Head of caudate nucleus (tissue), 42 donors: ENCODE measurements at places on chromosomes 5 and 9.

- DNase-seq: no peak
Measured at GRCh38 chr5:102547141-102548035, 48.6 kb upstream of the SLCO6A1 start.

DNA sequence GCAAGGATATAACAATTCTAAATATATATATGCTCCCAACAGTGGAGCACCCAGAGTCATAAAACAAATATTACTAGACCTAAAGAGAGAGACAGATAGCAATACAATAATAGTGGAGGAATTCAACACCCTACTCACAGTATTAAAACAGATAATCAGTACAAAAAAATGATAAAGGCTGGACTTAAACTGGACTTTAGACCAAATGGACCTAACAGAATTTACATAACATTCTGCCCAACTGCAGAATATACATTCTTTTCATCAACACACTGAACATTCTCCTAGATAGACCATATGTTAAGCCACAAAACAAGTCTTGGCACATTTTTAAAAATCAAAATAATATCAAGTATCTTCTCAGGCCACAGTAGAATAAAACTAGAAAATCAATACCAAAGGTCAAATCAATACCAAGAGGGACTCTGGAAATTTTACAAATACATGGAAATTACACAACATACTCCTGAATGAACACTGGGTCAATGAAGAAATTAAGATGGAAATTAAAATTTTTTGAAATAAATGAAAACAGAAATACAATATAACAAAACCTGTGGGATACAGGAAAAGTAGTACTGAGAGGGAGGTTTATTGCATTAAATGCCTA lies 100.8 kb downstream of the FBXL17 start:
- DNase-seq: no peak

GRCh38 chr5:107274571-107274970 lies 396.2 kb downstream of the EFNA5 start:
- DNase-seq: no peak

GRCh38 chr5:166881802-166882201 lies 1409.6 kb upstream of the WWC1 start:
- DNase-seq: no peak

DNA sequence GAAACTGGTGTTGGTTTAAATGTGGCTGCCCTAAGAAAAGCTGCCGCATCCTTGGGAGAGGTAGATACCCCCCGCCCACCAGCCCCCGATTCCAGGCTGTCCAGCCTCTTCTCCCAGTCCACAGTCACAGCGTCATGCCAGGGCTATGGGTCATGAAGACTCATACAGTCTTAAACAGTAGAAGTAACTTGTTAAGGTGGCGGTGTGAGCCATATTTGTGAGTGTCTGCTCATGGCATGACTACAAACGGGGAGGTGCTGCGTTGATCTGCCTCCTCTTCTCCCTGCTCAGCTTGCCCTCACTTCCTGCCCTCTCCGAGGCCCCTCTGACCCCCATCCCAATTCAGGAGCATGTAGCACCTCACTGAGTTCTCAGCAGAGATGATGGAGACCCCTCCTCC lies 20.8 kb downstream of the FGD3 start:
- no peak for DNase-seq

DNA sequence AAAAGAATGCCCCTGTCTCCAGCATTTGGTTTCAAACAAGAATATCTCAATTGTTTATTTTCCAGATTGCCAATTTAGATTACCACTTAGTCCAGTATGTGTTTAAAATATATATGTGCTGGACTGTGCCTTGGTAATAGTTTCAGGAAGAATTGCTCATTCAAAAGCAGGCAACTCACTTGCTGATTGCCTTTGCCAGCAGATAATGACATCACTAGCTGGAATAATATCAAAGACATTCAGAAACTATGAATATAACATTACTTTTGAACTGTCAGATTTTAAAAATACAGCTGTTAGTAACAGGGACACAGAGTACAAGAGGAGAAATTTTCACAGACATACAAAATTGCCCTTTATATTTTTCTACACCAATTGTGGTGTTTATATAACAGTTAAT lies 96.0 kb upstream of the ITGA2 start:
- no peak for DNase-seq

- DNase-seq: no peak
Measured at GRCh38 chr9:127144670-127145445, 22.4 kb upstream of the ANGPTL2 start.

DNA sequence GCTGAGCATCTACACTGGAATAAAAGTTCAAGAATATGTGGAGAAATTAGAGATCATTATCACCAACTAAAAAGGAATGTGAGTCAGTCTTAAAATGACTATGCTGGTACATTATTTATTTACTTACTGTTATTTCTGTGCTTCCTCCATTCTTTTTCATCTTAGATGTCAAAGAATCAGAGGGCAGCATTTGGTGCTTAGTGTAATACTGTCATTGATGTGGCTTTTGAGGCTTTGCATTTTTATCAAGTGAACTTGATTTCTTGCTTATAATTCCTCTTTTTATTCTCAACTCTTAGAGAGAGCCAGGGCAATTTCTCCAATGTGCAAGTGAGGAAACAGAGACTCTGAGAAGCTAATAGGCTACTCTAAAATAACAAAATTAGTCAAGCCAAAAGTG lies 163.7 kb upstream of the TRPC7 start:
- no peak for DNase-seq

- no peak for DNase-seq
Measured at GRCh38 chr9:89543621-89544278, 45.8 kb upstream of the SEMA4D start.

GRCh38 chr5:171989276-171989675 lies 17.2 kb downstream of the FBXW11 start:
- no peak for DNase-seq

GRCh38 chr5:126811515-126812198 lies 34.7 kb downstream of the LMNB1 start:
- DNase-seq: no peak

GRCh38 chr9:81244631-81245030 lies 444.7 kb downstream of the TLE1 start:
- DNase-seq: no peak

- DNase-seq: peak; percentile 45
Measured at GRCh38 chr5:2415678-2416077, 335.8 kb downstream of the IRX2 start.

DNA sequence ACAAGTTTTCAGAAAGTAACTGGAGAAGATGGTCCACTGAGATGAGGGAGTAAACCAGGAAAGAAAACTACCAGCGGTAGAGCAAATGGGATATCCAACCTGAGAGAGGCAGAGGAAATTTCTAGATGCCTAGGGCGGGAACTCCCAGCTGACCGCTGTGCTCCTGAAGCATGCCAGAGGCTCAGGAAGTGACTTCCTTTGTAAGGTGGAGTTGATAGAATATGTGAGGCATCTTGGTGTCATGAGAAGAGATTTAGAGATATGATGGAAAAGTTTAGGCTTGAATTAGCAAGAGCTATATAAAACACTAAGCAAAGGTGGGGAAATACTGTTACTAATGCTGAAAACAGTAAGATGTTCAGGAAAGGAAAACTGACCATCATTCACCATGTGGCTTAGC lies 124.1 kb downstream of the C9orf152 start:
- DNase-seq: no peak

GRCh38 chr5:6730407-6730806 lies 17.2 kb downstream of the TENT4A start:
- no peak for DNase-seq

GRCh38 chr9:136407911-136408310 lies 2.5 kb downstream of the ENTR1 start:
- DNase-seq: peak; percentile 39

- no peak for DNase-seq
Measured at GRCh38 chr9:90579181-90579580, 63.4 kb downstream of the DIRAS2 start.

GRCh38 chr5:154109416-154110106 lies 70.8 kb downstream of the MFAP3 start:
- DNase-seq: no peak

DNA sequence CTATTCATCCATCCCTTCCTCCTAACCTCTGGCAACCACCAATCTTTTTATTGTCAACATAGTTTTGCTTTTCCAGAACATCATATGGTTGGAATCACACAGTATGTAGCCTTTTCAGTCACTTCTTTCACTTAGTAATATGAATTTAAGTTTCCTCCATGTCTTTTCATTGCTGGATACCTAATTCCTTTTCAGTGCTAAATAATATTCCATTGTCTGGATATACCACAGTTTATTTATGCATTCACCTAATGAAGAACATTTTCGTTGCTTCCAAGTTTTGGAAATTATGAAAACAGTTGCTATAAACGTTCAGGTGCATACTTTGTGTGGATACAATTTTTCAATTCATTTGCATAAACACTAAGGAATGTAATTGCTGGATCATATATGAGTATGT lies 70.7 kb upstream of the FNIP1 start:
- no peak for DNase-seq

- no peak for DNase-seq
Measured at GRCh38 chr5:118220556-118221195, 767.7 kb downstream of the DTWD2 start.

DNA sequence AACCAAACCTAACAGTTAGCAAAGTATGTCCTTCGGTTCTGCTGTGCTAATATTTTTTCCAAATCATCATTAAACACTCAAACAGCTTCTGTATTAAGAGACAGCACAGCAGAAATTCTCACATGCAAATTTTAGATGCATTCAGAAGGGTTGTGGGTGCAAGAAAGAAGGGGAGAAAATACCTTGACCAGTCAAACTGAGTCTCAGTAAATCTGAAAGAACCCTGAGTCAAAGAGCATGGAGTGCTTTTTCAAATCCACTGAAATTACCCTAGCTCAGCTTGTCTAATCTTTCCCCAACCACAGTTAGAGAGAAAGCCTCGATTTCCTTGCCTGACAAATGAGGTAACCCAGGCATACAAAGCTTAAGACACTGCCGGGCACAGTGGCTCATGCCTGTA lies 55.1 kb downstream of the RETREG1 start:
- DNase-seq: no peak

- no peak for DNase-seq
Measured at GRCh38 chr5:50320131-50320749, 120.8 kb downstream of the EMB start.

GRCh38 chr9:69207503-69207902 lies 33.4 kb downstream of the TJP2 start:
- DNase-seq: no peak
